Neural crest cell (in vitro differentiated cells): ENCODE measurements at places on chromosomes 12 and 14. TPM values are rescaled to one million over a fixed set of nuclear protein-coding genes. Genes with fewer than 3 reads are reported as not detected.

Gene TC2N
- total RNA-seq, result 0.09 TPM in 1 of 2 replicates, not detected in the other

DNA sequence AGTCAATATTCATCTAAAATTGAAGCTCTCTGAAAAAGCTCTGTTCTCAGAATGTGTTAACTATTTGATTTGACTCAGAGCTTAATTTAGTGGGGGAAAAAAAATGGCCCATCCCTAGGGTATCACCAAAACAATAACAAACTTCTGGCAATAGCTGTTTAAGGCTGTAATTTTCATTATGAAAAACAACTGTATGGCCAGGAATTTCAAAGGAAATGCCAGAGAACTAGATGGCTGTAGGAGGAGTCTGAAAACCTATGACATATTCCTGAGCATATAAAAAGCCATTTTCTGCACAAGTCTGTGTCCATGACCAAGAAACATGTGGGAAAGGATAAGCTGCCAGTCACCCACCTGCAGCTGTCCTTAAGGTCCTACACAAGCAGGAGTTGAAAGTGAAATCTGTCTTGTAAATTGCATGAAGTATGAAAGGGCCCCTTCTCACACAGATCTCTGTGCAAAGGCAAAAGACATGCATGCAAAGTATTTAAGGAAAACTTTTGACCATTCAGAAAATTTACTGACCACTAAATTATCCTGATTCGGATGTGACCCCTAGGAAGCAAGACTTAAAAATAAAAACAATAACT, 299.1 kb downstream of the BTG1 start:
- no peak for DNase-seq

Gene TMEM260
- 19.4 and 19.7 TPM in 2 replicates for total RNA-seq

Gene PTPRB
- total RNA-seq, result 0.59 and 0.93 TPM in 2 replicates

GRCh38 chr12:124842800-124843510, 20.7 kb downstream of the SCARB1 start:
- no peak for DNase-seq
